Left ventricle myocardium inferior (tissue), 1 donor: ENCODE measurements at places on chromosomes 12 and 14. TPM values are rescaled to one million over a fixed set of nuclear protein-coding genes. Genes with fewer than 3 reads are reported as not detected.

- DNase-seq: no peak
- peaks cover 6% of the 10 kb centered on the region for H3K36me3 ChIP-seq
- H3K4me3 ChIP-seq: peak overlapping the region; percentile 38
Observed at GRCh38 chr14:77580477-77580876, 36.0 kb downstream of the SPTLC2 start.

OLR1 gene
- total RNA-seq: 0.55 TPM

KITLG gene
- 8.6 TPM for total RNA-seq

- DNase-seq: no peak
- peaks cover 24% of the 10 kb centered on the region for H3K4me1 ChIP-seq
- H3K4me3 ChIP-seq: no peak overlapping the region
- no peak overlapping the region for H3K27ac ChIP-seq
- H3K27me3 ChIP-seq: no peaks in the 10 kb centered on the region
Observed at GRCh38 chr12:19553175-19553574, 113.9 kb downstream of the AEBP2 start.

GRCh38 chr14:49670475-49670874, 17.5 kb downstream of the POLE2 start:
- H3K27ac ChIP-seq: no peak overlapping the region
- no peaks in the 10 kb centered on the region for H3K36me3 ChIP-seq
- no peak for DNase-seq
- no peaks in the 10 kb centered on the region for H3K4me1 ChIP-seq

DNA sequence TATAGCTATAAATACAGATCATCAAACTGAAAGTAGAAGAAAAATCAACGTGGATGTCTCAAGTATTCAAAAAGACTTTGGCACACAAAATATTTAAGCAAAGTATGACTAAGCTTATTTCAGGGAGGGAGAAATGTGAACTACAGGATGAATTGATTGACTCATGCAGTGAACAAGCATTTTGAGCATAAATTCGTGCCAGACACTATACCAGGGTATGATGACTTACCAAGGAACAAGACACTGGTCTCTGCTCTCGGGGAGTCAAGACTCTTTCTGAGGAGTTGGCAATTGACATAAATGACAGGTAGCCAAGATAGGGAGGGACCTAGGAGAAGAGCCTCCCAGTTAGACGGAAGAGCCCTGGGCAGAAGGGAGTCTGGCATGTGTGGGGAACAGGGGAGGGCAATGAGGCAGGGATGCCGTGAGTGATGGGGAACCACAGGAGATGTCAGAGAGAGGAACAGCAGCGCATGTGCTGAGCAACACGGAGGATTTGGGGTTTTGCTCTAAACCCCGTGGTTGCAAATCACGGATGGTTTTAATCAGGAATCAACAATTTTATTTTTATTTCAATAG, 115.2 kb downstream of the TMEM132D start:
- H3K4me3 ChIP-seq: no peak overlapping the region
- H3K4me1 ChIP-seq: no peaks in the 10 kb centered on the region
- H3K27ac ChIP-seq: no peak overlapping the region
- no peaks in the 10 kb centered on the region for H3K36me3 ChIP-seq
- H3K27me3 ChIP-seq: peaks cover 20% of the 10 kb centered on the region

GRCh38 chr12:24408305-24408704, 458.8 kb upstream of the SOX5 start:
- no peak overlapping the region for H3K4me3 ChIP-seq
- no peak for DNase-seq
- no peaks in the 10 kb centered on the region for H3K27me3 ChIP-seq
- no peak overlapping the region for H3K27ac ChIP-seq
- H3K36me3 ChIP-seq: no peaks in the 10 kb centered on the region
